Inflammatory macrophage (primary cell): ENCODE measurements at places on chromosomes 5 and 9.

- DNase-seq = no peak
Observed at GRCh38 chr5:10727861-10728260, 33.2 kb downstream of the DAP start.

DNA sequence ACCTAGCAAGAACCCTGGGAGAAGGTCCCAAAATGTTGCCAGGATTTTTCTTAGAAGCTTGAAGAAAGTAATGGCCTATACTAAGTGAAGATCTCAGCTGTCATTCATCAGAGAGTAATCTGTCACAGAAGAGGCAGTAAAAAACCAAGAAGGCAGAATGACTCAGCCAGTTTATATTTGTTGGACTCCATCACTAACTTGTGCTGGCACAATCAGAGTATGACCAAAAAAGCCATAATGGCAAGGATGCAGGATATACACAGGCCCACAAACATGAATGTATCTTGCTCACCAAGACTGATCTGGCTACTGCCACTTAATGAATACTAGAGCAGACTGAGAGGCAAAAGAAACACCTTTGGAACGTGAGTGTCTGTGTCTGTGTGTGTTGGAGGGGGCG is 104.0 kb upstream of the POU5F2 start:
- no peak for DNase-seq

GRCh38 chr5:42806701-42807262 is 4.9 kb downstream of the SELENOP start:
- peak; percentile 7 for DNase-seq

DNA sequence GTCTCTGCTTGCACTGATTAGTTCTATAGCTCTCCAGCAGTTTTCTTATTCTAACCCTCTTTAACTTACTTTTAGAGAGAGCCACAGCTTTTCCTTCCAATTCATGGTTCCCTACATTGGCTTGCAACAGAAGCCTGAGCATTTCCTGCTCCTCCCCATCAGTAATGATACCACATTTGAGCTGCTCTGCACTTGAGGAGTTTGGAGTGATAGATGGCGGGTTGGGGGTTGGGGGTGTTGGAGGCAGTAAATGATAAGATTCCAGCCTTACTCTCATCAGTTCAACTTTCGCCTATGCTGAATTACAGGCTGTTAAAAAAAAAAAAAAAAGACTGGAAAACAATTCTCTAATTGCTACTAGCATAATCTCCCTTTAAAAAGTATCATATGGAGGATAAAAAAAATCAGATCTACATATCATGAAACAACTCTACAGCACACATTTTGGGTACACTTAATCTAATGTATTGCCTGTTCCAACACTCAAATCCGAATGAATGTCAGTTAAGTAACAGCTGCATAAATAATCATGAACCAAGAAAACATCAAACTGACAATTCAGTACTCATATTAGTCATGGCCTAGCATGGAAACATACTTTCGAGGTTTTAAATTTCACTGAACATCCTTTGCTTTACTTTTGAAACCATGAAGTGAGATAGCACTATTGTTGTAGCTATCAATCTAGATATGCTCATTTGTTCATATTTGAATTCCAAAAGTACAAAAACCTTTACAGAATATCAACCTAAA is 224.7 kb downstream of the NFIB start:
- DNase-seq = no peak

DNA sequence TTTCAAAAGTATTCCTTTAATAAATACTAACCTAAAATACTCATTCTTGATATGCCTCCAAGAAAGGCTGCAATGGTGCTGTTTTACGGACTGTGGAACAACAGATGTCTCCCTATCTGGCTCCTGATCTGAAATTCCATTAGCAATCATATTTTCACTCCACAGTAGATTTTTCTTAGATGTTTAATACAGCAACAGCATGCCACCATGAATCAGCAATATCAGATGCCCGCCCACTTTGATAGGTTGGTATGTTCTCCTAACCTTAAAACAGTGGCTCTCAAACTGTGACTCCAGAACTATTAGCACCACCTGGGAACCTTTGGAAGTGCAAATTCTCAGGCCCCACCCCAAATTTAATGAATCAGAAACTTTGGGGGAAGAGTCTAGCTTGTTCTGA is 110.2 kb downstream of the MLLT3 start:
- no peak for DNase-seq

GRCh38 chr9:73064315-73064714 is 87.3 kb upstream of the ANXA1 start:
- no peak for DNase-seq

- DNase-seq = no peak
Observed at GRCh38 chr9:84834426-84834825, 164.9 kb downstream of the NTRK2 start.

- no peak for DNase-seq
Observed at GRCh38 chr9:128421482-128421996, 882 bp downstream of the CERCAM start.

GRCh38 chr5:170882345-170882744 is 20.5 kb downstream of the RANBP17 start:
- no peak for DNase-seq

- DNase-seq = no peak
Observed at GRCh38 chr5:160641405-160641804, 210.6 kb downstream of the ATP10B start.

GRCh38 chr5:137312011-137312410 is 187.1 kb downstream of the SPOCK1 start:
- no peak for DNase-seq
